ENCODE measurements at places on chromosomes 11 and 22.
A peak's percentile ranks its signal among the peaks of the same experiment; 100 is the strongest.

DNA sequence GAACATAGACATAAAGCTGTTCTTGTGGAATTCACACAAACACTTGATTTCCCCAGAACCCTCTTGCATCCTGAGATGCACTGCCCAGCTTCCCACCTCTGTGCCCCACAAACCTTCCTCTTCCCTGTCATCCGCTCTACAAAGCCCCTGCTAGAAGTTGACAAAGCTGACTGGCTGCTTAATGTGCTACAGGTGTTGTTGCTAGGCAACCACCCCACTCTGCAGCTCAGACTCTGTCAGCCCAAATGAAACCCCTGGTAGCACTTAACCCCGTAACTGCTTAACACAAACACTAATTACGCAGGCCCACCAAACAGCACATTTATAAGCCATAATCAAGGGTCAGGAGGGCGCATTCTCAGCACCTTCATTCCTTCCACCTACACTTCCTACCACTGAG, 172.0 kb upstream of the CADM1 start:
- DNase-seq = no peak

GRCh38 chr11:123585206-123585605, 69.2 kb downstream of the SCN3B start:
- no peak for DNase-seq

GRCh38 chr11:117878314-117878938, 2.0 kb upstream of the FXYD6 start:
- no peak for DNase-seq

- no peak for DNase-seq
These were observed 1.6 kb downstream of the HNRNPUL2 start for GRCh38 chr11:62725646-62726045.

DNA sequence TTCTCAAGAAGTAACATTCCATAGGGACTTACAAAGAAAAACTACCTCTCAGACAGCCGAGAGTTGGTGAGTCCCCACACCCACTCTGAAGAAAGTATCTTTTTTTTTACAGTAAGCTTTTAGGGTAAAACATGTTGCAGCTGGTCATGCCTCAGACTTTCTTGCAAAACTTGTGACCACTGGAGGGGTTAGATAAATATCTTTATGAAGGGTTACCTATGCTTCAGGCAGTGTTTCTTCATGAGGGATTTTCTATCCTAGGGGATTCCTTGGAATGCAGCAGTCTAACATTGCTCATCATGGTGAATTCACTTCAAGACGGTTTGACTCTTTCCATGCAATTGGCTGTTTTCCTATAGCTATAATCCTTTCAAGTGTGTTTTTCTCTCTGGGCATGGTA, 20.8 kb upstream of the SNX19 start:
- no peak for DNase-seq

DNA sequence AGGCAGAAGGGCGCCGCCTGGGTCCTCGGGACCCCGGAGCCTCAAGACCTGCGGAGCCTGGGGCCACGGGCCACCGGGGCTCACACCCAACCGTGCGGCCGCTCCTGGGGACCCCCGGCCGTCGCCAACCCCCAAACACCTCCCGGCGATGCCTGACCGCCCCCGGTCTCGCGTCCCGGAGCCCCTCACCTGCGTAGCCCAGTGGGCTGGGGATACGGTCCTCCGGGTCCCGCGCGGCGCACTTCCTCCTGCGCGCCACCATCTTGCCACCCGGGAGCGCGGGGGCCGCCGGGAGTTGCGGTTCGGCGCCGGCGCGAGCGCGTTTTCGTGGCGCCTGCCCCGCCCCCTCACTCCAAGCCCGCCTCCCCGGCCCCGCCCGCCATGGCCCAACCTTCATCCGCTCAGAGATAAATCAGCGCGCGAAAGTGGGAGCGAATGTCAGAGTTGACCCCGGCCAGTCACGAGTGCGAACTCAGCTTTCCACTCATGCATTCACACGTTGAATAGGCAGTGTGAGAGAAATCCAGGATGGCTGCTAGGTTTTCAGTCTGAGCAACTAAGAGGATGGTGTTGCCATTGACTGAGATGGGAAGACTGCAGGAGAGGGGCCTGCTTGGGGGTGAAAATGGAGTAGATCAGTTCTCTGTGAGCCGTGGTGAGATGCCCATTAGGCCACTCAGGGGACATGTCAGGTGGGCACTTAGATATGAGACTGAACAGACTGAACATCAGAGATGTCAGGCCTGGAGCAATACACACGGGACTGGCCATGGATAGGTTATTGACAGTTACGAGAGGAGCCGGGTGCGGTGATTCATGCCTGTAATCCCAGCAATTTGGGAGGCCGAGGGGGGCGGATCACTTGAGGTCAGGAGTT, at the start of gene RRP7A:
Gene RRP7A, minus strand, starts transcription at position 272 of the 877 bp plus-strand sequence. Its CDS starts 10 bp downstream, at position 262.
- DNase-seq = peak; percentile 58

DNA sequence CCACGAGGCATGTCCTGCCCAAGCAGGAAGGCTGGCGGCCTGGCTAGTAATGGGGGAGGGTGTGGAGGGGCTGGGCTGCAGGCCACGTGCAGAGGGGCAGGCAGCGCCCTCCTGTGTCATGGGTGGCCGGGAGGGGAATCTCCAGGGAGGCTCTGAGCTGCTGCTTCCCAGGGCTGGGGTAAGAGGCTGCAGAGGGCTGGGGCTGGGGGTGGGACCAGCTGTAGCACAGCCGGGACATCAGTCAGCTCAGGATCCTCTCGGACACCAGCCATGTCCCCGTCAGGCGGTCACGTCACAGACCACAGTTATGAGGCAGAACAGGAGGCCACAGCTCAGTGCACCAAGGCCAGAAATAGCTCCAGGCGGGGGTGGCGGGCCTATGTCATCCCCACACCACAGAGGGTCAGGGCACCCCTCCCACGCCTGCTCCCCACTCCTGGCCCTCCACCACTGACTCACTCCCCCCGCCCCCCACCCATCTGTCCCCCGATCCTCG, 21.1 kb downstream of the RTN4R start:
- no peak for DNase-seq

GRCh38 chr11:75574698-75575602, 12.9 kb downstream of the SERPINH1 start:
- no peak for DNase-seq

DNA sequence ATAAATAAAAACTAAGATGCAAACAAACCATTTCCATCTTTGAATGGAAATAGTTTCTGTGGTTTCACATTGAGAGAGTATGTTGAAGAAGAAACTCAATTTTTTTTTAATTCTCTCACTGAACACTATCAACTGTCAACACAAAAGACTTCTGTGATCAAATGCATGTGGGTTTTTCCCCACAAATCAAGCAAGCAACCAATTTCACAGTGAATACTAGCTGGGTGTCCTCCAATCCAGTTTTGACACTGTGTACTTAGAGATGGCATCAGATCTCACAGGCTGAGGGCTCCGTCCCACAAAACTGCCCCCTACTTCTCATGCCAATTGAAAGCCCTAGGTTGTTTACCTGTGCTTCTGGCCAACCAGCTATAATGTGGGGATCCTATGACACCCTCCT, 34.5 kb downstream of the CTSC start:
- no peak for DNase-seq

DNA sequence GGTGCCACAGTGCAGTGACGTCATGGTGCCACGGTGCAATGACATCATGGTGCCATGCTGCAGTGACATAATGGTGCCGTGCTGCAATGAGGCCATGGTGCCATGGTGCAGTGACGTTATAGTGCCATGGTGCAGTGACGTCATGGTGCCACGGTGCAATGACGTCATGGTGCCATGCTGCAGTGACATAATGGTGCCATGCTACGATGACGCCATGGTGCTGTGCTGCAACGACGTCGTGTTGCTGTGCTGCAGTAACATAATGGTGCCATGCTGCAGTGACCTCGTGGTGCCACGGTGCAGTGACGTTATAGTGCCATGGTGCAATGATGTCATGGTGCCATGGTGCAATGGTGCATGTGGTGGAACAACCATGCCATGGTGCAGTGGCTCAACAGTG, 45.3 kb downstream of the DHCR7 start:
- no peak for DNase-seq

- no peak for DNase-seq
These were observed 583 bp downstream of the P4HA3 start for GRCh38 chr11:74310857-74311256.

- DNase-seq = no peak
These were observed 19.4 kb downstream of the HTR3A start for GRCh38 chr11:113994077-113994954.

DNA sequence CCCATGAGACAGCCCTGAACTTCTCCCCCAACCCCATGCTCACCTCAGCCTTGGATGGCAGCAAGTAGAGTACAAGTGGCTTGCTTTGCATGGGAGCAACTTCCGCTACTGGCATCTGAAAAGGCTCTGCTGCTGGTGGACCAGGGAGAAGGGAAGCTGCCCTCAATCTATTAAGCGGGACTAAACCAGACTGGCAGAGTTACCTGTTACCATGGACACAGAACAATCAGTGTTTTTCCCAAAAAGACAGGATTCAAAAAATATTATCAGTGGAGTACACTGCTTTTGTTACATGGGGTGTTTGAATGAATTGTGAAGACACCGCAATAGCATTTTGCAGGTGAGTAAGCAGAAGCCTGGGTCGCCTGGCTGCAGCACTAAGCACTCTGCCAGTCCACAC, 631.4 kb upstream of the B3GAT1 start:
- DNase-seq = no peak

DNA sequence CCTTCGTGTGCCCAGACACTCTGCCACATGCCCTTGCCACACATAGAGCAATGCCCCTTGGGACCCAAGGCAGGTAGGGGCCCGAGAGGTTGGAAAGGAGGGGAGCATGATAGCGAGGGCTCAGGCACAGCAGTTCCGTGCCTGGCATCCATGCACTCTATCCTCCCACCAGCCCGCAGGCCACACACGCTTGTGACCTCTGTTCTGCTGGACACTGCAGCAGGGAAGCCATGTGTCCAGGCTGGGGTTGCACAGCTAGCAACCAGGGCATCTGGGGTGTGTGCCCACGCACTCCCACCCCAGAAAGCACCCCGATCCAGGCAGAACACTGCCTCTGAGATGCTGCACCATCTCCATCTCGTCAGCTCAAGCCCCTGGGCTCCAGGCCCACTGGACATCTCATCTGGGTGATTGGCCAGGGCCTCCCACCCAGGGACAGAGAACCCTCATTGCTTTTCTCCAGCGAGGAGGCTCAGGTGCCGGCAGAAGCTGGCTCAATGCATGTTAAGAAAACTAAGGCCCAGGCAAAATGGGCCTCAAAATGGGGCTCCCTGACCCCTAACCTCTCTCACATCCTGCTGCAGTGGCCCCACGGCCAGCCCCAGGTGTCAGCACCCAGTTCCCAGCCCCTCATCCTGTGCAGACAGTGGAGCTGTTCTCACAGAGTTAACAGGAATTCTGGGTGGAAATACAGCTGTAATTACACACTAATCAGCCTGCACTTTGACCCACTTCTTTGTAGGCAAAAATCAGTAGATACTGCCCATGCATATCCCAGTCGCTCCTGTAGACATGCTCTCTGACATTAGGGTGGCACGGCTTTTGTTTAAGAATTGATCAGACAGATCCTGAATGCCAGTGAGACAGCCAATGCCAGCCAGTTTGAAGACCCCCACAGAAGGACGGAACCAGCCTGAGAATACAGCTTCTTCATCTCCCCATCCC, 173.9 kb upstream of the B3GAT1 start:
- DNase-seq = no peak

DNA sequence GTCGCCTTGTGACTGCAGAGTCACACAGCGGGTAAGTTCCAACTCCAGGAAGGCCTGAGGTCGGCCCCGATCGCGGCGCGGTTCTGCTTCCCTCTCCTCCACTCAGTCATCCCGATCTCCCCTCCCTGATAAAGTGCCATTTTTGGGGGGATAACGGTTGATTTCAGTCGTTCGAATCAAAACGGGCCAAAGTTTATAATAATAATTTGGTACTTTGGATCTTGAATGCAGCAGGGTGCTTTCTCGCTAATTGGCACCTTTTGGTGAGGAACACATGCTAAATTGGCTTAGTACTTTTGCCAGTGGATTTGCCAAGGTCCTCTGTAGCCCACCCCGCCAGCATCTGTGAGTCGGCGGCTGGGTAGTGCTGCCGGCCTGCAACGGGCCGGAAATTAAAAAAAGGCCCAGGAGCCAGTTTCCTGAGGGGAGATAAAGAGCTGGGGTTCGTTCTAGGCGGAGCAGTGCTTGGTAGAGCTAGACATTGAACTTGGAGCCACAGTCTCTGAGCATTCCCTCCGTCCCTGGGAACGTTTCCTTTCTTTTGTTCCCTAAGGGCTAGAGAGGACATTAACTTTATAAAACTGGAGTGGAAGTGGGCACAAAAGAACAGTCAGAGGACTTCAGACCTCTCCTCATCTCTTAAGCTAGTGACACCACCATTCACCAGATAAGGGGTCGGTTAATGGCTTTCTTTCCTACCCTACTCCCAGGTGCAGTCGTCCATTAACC, 997 bp downstream of the UBE2L3 start:
- peak; percentile 37 for DNase-seq

- DNase-seq = no peak
These were observed 44.5 kb downstream of the PARVB start for GRCh38 chr22:44068422-44069191.

GRCh38 chr11:126029805-126030204, 32.9 kb downstream of the CDON start:
- DNase-seq = no peak
